ENCODE measurements at places on chromosomes 7 and 10. TPM values are rescaled to one million over a fixed set of nuclear protein-coding genes. Genes with fewer than 3 reads are reported as not detected.

C10orf67 gene
- polyA plus RNA-seq, result 1.9 TPM

LIPF gene
- 0.18 TPM for polyA plus RNA-seq

C10orf53 gene
- polyA plus RNA-seq, result not detected

UCMA gene
- polyA plus RNA-seq, result not detected

SEMA3C gene
- 30.0 TPM for polyA plus RNA-seq

OPALIN gene
- not detected for polyA plus RNA-seq

TRPV6 gene
- polyA plus RNA-seq, result 11.4 TPM

ACTL6B gene
- polyA plus RNA-seq, result not detected

DLG5 gene
- 39.1 TPM for polyA plus RNA-seq

TCERG1L gene
- polyA plus RNA-seq, result 1.4 TPM

NPY4R gene
- polyA plus RNA-seq, result not detected
